Activated CD4-positive, alpha-beta T cell treated with anti-CD3 and anti-CD28 coated beads, Interleukin-2, amount 10 ng/mL, durations not matched to agents 24 days and 14 days (primary cell): ENCODE measurements at places on chromosomes 3 and 15. TPM values are rescaled to one million over a fixed set of nuclear protein-coding genes. Genes with fewer than 3 reads are reported as not detected.

Gene CKMT1A
- 0.28 and 0.66 TPM in 2 replicates for total RNA-seq

Gene CSPG4
- not detected in 2 replicates for total RNA-seq

Gene PLSCR4
- not detected in 2 replicates for total RNA-seq

DNA sequence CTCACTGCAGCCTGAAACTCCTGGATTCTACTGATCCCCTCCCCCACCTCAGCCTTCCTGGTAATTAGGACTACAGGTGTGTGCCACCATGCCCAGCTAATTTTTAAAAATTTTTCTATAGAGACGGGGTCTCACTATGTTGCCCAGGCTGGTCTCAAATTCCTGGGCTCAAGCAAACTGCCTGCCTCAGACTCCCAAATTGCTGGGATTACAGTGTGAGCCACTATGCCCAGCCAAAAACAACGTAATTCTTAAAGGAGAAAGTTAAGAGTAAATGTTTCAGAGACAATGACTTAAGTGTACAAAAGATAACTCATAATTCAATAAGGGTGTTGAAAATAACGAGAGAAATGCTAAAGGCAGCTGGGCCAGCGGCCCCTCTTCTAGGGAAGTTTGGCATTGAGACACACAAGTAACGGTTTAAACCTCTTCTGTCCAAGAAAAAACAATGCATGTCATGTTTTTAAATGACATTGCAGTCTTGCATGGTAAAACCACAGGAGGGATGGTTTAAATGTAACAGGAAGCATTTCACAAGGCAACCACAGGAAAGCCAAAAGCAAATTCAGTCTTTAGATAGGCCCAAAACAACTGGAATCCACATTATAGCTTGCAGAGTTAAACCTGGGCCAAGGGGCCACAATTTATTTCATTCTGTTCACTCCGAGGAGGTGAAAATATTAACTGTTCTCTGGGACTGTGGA is 5.1 kb downstream of the PROK2 start:
- DNase-seq: peak; percentile 61

DNA sequence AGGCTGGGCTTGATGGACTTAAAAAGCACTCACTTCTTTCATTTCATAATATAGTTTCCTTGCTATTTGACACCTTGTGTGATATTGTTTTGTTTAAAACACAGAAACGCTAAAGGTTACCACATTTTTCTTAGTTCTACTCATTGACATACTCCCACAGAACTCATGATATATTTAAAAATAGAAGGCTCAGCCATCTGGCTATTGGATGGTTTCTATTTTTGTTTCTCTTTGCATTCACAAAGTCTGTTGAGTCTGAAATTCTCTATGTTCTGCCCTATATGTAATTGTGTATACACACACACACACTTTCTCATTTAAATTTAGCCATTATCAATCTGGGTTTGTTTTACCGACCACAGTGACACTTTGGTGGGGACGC is 128.2 kb downstream of the SOX2 start:
- no peak for DNase-seq

DNA sequence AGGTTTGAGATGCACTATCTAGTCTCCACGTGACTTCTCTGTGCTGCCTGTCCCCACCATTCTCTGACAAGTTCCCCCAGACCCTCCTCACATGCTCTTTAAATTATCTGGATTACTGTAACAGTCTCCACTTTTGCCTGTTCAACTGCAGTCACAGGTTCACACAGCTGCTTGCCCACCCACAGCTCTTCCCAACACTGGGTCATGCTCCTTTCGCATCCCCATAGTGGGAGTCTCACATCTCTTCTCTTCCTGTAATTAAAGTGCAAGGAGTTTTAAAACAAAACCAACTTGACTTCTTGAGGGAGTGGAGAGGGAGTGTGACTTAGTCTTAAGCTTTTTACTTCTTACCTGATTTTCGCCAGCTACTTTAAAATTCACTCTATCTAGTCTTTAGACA is 178.8 kb downstream of the PLCL2 start:
- no peak for DNase-seq

- peak; percentile 41 for DNase-seq
Observed at GRCh38 chr15:99209326-99209725, 40.1 kb downstream of the TTC23 start.

DNA sequence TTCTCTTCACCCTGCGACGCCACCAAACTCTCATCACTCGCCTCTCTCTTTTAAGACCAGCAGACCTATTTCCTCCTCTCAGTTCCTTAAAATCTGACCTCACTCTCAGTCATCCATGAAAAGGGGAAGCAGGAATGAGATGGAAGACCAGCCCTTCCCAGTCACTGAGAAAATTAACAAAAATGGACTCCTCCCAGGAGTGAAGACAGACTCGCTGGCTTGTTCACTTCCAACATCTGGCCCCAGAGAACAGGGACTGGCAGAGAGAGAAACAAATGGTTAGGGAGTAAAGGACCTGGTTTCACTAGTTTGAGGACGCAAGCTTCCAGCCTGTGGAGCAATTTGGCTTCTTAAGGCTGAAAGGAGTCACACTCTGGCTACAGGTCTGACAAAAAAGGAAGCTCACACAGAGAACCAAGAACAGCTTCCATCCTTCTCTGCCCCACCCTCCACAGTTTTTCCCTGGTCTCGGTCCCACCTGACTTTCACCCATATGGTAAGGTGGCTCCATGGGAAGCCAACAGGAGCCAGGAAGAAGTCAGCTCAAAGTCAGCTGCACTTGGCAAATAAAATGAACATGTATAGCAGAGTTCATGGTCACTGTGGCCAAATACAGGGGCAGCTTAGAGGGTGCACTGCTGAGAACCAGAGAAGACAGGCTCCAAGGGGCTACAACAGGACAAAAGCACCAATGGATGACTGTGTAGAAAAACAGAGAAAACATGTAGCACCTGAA is 57.2 kb downstream of the ITGB5 start:
- DNase-seq: no peak

DNA sequence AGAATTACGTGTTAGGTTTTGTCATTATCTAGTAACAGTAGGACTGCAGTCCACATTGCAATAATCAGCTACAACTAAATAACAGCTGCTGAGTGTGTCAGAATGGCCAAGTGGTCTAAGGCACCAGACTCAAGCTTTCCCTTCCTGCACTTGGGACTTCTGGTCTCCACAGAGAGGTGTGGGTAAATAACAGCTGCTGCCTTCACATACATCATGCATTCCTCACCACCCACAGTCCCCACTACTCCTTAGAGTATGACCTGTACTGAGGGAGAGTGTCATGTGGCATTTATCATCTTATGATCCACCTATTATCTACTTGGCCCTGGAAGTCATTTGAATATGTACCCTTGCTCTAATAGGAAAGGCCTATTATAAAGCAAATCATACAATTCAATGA is 22.2 kb upstream of the ZMAT3 start:
- no peak for DNase-seq

DNA sequence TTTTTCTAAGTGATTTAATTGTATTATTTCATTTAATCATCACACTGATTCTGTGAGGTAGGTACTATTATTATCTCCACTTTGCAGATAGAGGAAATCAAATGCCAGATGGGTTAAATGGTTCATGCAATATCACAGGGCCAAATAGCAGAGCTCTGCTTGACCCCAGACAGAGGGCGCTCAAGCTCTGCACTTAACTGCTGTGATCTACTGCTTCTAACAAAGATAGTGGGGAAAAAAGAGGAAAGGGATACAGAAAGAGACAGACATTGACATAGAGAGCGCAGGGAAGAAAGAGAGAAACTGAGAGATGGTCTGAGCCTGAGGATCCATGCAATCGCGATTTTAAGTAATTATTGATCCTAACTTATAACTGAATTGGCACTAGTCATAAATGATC is 279.1 kb upstream of the THRB start:
- no peak for DNase-seq
